ENCODE measurements at places on chromosomes 5 and 9. TPM values are rescaled to one million over a fixed set of nuclear protein-coding genes. Genes with fewer than 3 reads are reported as not detected.

The LCN9 gene
- total RNA-seq = not detected

GRCh38 chr5:88407341-88407740 lies 138.7 kb upstream of the TMEM161B start:
- ATAC-seq = no peak

The MAMDC2 gene
- 145 TPM for total RNA-seq

The F2R gene
- 12.5 TPM for total RNA-seq

DNA sequence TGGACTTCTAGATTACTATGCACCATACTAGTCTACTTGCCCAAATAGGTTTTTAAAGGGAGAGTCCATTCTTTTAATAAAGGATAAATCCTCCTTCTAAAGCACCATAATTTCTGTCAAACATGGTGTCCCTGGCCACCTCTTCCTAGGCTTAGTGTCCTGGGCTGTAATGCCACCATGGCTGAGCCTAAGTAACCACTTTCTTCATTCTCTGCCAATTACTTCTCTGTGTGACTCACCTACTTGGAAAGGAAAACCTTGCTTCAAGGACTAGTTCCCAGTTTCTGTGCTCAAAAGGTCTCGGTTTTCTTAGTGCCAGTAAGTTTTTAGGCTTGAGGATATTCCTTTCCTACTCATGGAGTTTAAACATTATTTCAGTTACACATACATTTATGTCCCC lies 273.4 kb downstream of the DENND1A start:
- no peak for ATAC-seq

DNA sequence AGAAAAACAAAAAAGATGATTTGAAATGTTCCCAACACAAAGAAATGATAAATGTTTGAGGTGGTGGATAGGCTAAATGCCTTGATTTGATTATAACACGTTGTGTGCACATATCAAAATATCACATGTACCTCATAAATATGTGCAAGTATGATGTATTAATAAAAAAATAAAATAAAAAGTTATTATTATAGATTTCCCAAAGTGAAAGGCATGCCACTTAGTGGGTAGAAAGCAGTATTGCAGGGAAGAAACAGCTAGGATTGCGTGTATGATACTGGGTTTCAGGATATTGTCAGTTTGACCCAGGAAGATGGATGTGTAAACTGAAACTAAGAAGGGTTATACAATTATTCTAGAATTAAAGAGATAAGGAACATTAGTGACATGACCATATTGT lies 3.6 kb upstream of the TMEM38B start:
- no peak for ATAC-seq

The TXNDC8 gene
- not detected for total RNA-seq

DNA sequence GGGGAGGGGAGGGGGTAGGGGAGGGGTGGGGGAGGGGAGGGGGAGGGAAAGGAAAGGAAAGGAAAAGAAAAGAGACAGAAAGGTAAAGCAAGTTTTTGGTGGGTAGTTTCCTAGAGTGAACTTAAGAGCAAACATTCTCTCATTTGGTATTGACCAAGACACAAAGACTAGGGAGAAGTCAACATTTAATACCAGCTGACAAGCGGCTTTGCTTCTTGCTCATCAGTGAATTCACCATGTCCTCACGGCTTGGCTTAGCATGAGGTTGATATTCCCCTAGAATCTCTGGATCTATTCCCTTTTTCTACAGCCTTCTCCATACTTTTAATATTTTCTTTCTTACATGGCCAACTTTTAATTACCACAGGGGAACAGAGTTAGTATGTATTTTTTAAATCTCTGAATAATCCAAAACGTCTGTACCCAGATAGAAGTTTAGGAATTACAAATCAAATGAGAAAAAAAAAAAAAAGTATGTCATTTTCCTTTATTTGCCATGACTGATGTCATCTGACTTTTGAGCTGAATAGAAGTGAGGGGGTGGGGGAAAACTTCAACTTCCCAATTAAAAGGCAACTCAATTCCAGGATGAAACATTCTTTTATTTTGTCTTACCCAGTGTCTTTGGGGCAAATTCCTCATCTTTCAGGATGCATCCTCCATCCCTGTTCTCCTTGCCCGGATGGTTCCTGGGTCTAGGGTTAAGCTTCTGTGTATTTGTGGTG lies 40.1 kb upstream of the GLIS3 start:
- ATAC-seq = no peak

The SPATA31D4 gene
- not detected for total RNA-seq

DNA sequence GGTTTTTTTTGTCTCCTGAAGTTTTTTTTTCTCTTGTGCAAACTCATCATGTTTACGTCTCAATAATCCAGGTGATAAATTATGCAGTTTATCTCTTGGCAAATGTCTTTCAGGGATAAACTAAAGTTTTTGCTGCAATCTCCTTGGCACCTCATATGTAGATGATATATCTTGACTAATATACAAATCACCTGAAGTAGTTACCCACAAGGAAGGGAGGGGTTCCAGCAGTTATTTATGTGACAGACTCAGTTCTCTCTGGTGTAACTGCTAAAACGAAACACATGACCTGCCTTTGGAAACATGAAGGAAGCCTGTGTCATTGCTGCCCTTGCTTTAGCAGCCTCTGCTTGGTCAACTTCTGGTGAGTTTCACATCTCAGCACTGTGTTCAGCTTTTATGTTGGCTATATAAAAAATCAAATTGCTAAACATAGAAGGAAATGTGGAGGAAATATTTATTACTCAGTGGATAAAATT lies 39.3 kb upstream of the KIAA1958 start:
- ATAC-seq = peak; percentile 62

All from gastroesophageal sphincter (tissue), 4 donors.